ENCODE measurements at places on chromosomes 6 and 20.

GRCh38 chr20:44832724-44833123 is 22.4 kb upstream of the RIMS4 start:
- no peak for DNase-seq

- no peak for DNase-seq
These were observed 6.9 kb downstream of the ZFP57 start for GRCh38 chr6:29674008-29674407.

GRCh38 chr20:40282941-40283340 is 406.1 kb downstream of the MAFB start:
- DNase-seq = no peak

DNA sequence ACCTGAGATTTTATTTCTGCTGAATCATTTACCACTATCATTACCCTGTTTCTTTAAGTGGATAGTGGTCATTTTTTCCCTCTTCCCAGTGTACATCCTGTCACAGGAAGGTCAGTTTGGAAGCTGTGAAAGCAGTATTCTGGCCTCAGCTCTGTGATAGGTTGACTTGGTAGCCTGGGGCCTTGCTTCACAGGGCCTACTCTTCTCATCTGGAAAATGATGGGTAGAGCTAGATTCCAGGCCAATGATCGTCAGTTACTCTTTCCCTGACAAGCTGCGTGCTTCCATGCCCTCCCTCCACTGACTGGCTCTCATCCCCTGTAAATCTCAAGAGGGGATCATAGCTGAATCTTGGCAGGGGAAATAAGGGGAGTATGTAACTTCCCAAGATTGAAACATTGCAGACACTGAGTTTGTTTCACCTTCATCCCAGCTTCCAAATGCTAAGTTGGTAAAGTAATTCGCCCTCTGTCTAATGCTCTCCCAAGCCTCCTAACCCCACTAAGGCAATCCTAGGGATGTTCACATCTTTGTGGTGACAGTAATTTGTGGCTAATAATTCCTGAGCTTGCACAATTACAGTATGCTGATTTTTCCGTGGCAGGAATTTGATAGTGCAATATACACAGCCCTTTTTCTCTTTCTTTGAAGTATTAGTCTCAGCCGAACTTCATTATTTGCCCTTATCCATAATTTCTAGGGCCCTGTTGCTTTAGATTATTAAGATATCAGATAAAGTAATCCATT is 51.2 kb downstream of the VAPB start:
- DNase-seq = no peak

DNA sequence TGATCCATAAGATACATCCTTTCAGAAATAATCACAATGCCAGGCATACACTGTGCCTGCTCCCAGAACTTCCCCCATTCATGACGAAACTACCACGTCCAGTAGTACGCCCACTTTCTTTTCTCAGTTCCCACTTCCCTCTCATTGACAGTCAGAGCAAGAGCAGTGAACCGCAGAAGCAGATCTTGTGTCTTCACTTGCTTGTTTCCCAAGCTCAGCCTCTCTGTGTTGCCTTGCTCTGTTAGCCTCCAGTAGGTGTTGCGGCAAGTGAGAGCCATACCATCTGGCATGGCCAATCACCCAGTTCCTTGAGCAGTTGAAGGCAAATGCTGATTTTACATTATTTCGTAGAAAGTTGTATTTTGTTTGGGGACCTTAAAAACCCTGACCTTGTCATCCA is 11.7 kb downstream of the UST start:
- no peak for DNase-seq
